ENCODE measurements at places on chromosomes 4 and X.

- DNase-seq = peak; percentile 49
These were observed at the start of gene TCEAL4 for GRCh38 chrX:103585411-103586313. TSS of gene TCEAL4 (plus strand) at chrX:103585515. CDS start at chrX:103586676, 1,161 bp downstream.

DNA sequence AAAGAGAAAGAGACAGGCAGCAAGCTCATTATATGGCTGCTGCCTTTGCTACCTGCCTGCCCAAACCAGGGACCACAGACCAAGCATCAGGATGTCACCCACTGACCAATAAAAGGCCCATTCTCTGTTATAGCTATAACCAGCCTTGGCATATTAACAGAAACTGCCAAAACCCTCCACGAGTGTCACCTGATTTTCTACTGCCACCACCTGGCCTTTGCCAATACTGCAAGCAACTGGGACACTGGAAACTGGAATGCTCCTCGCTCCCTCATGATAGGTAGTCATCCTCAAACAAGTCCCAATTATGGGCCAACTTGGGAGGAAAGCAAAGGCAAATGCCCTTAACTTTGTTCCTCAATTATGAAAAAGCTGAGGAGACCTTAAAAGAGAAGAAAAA, 76.0 kb downstream of the SPIN4 start:
- DNase-seq = no peak

DNA sequence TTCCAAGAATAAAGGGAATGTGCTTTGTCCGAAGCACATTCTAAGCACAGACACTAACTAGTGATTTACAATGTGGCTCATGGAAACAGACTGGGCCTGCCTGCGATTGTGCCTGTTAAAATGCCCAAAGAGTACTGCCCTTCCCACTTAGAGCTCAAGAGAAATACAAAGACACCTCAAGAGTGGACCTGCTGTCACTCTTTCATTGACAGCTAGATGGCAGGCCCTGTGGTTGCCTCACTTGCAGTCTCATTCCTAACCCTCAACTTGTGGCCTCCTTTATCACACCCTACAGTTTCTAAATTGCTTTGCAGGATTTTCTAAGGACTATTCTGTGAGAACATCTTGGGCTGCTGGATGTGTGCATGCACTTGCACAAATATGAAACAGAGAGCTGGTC, 331.0 kb upstream of the EMCN start:
- no peak for DNase-seq

GRCh38 chrX:139831017-139831416, 101.8 kb downstream of the ATP11C start:
- DNase-seq = no peak

DNA sequence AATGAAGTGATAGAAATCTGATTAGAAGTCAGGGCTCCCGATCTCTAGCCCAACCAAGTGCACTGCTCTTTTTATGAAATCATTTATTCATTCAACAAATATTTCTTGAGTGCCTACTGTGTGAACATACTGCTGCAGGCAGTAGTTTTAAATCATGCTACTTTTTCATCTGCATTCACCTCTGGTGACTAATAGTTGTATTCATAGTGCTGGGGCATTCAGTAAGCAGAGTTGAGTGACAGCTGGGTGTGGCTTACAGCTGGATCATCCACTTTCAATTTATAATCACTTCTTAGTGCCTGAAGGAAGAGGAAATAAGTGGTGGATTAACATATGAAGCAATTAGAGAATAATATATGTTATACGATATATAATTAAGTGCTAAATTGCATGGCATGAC, 94.1 kb upstream of the HPRT1 start:
- DNase-seq = no peak

DNA sequence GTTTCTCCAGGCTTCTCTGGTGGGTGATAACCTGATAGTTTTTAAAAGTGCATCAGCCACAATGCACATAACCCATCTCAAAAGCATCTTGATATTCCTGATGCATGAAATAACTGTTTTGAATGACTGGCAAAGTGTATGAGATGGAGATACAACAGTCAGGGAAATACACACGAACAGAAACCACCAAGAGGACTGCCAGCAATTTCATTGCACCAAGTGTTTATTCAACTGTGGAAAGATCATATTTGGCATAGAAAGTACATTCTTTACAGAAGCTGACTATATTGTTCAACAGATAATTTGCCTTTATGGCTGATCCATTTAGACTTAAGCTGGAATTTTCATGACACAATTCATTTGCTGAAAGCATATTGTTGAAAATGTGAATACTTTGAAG, 139.5 kb downstream of the SLIT2 start:
- no peak for DNase-seq

- no peak for DNase-seq
These were observed 97.8 kb upstream of the TENM3 start for GRCh38 chr4:182145334-182145905.

DNA sequence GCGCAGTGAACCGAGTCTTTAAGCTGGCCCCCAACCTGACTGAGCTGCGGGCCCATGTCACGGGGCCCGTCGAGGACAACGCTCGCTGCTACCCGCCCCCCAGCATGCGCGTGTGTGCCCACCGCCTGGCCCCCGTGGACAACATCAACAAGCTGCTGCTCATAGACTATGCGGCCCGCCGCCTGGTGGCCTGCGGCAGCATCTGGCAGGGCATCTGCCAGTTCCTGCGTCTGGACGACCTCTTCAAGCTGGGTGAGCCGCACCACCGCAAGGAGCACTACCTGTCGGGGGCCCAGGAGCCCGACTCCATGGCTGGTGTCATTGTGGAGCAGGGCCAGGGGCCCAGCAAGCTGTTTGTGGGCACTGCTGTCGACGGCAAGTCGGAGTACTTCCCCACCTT, 2.2 kb downstream of the PLXNA3 start:
- DNase-seq = no peak

DNA sequence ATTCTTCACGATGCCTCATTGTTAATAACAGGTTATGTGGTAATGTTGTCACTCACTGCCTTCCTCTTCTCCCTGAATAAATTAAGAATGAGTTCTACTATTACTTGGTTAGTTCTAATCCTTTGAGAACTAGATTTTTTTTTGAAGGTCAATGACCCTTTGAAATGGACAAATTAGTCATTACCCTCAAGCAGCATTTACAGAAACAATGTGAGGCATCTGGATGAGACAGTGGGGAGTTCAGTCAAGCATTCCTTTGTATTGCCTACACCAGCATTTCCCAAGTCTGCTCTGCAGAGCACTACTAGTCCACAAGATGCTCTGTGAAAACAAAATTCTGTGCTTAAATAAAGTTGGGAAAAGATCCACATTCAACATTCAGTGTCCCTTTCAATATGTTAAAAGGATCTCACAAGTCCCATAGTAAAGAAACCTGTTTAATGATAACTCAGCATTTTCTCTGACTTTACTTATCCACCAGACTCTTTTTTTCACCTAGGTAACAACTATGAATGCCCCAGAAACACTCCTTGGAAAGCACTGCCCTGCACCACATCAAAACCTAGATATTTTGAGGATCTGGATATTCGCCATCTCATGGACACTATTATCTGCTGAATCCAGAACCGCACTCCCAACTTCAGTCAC, 60.6 kb downstream of the CHRDL1 start:
- DNase-seq = no peak

GRCh38 chr4:48237996-48238645, 31.5 kb downstream of the TEC start:
- DNase-seq = no peak

GRCh38 chr4:38512840-38513239, 151.2 kb upstream of the KLF3 start:
- no peak for DNase-seq

DNA sequence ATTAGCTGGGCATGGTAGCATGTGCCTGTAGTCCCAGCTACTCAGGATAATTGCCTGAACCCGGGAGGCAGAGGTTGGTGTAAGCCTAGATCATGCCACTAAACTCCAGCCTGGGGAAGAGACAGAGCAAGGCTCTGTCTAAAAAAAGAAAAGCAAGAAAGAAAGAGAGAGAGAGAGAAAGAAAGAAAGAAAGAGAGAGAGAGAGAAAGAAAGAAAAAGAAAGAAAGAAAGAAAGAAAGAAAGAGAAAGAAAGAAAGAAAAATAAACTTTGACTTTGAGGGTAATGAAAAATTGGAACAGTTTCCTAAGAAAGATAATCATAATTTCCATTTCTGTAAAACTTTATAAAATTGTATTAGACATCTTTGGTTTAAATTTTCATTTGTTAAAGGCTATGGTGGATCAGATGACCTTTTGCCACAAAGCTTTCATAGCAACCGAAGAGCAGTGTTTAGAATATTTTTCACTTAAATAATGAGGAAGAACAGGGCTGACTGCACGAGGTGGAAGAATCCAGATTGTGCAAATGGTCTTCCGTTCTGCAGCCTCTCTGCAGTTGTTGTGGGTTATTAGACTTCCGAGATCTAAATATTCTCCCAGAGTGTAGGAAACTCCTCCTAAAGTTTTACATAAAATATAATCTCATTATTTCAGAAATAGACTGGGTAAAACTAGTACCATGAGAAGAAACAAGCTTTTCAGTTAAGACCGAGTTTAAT, 55.9 kb downstream of the RBM47 start:
- no peak for DNase-seq

DNA sequence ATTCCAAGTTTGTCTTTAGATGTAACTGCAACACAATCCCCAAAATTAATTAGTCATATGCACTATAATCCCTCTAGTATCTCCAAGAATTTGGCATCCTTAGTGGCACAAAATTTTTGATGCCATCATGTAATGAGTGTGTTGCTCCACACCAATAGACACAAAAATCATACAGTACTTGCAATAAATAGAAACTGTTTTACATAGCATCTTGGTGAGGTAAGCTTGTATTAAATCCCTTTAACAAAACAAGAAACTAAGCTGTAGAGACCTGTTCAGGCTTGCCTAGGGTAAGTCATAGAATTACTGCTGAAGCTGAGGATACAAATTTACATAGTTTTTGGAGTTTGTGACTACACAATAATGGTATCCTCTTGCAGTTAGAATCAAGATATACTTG, 64.5 kb upstream of the PRSS12 start:
- no peak for DNase-seq

DNA sequence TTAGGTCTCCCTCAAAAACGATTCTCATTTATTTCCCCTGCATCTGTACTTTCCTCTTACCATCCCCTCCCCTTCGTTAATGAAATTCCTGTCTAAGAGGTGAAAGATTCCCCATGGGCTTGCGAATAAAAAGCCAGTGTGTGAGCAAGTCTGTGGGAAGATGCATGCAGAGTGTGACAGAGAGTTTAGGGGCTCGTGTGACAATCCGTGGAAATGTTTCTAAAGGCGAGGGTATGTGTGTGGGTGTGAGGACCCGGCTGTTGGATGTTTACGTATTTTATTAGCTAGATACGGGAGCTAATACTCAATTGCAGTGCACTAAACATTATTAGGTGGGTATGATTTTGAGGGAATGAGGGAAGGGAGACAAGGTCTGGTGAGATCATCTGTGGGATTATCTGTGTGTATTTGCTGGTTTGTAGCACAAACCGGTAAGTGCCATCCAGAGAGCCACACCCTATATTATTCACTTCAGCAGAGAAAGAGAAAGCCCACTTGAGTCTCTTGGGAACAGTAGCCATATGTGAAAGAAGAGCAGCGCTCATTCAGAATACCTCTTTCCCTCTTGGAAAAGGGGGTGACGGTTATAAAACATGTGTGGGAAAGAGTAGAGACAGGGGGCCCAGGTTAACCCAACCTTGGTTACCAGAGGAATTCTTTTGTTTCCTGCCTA, 893 bp upstream of the HOPX start:
- DNase-seq = peak; percentile 34

GRCh38 chrX:83845397-83845796, 15.5 kb upstream of the CYLC1 start:
- DNase-seq = peak; percentile 35

DNA sequence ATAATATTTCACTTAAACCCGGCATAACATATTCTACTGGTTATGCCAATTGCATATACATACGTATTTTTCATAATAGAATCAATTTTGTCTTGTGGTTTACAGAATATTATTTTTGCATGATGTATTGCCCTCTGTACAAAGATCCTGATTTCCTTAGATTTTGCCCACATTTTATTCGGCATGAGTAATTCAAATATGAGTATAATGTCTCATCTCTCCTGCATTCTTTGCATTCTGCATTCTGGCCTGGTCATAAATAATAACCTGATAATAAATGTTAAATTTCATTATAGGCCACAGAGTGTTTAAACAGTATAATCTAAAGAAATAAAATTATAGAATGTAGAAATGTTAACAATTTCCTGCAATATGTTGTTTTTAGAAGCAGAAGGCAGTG, 205.3 kb downstream of the TLL1 start:
- DNase-seq = no peak

- DNase-seq = no peak
These were observed 19.9 kb upstream of the CPLX1 start for GRCh38 chr4:845836-846251.

DNA sequence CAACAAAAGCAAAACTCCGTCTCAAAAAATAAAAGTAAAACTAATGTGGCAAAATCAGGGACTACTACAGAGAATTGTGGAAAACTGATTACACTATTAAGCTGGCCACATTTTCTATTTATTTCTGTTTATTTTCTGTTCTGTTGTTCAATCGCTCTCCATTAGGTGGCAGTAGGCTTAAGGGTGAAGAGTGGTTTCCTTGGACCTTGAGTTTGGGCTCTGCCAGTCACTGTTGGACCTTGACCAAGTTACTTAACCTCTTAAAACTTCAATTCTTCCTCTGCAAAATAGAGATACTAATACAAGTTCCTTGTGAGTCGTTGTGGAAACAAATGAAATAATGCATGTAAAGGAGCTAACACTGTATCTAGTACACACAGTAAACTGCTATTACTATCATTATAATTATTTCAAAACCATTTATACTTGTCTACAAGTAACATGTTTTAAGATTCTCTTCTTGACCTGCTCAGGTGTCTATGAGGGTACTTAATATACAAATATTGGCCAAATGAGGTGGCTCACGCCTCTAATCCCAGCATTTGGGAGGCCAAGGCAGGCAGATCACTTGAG, 15.2 kb downstream of the HSD17B11 start:
- no peak for DNase-seq

- DNase-seq = no peak
These were observed at the start of gene KLKB1 for GRCh38 chr4:186227221-186227620. TSS of gene KLKB1 (plus strand) at chr4:186227507. CDS start at chr4:186228196, 689 bp downstream.

DNA sequence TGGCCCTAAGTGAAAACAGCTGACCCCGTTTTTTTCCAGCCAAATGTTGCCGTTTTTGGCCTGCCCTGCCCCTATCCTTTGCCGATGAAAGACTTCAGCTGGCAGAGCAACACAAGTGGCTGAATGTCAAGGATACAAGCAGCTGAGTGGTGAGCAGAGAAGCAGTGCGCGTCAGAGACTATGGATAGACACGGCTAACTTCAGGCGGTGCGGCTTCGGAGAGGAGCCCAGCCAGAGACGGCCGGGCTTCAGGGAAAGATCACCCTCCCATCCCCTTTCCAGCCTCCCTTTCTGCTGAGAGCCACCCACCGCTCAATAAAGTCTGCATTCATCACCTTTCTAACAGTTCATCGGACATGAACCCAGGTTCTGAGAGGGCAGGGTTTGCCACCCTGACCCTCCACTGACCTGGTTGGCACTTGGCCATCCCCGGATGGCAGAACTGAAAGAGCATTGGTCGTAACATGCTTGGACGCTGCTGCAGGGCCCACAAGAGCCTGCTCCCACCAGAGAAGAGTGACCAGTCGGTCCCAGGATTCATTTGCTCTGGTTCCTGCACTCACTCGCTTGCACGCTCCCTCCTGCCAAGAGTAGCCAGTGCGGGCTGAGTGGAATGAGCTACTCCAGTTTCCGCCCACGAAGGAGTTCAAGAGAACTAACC, 125.8 kb downstream of the PPEF1 start:
- DNase-seq = no peak

GRCh38 chr4:124682384-124682783, 30.1 kb downstream of the ANKRD50 start:
- DNase-seq = no peak
